Endothelial cell (in vitro differentiated cells): ENCODE measurements at places on chromosomes 1 and 21.

GRCh38 chr21:44445145-44445812 is 10.0 kb upstream of the LRRC3 start:
- no peaks in the 10 kb centered on the region for H3K4me1 ChIP-seq
- peaks cover 1% of the 10 kb centered on the region for H3K27me3 ChIP-seq
- no peaks in the 10 kb centered on the region for H3K36me3 ChIP-seq
- no peak for DNase-seq
- H3K4me3 ChIP-seq = no peak overlapping the region

DNA sequence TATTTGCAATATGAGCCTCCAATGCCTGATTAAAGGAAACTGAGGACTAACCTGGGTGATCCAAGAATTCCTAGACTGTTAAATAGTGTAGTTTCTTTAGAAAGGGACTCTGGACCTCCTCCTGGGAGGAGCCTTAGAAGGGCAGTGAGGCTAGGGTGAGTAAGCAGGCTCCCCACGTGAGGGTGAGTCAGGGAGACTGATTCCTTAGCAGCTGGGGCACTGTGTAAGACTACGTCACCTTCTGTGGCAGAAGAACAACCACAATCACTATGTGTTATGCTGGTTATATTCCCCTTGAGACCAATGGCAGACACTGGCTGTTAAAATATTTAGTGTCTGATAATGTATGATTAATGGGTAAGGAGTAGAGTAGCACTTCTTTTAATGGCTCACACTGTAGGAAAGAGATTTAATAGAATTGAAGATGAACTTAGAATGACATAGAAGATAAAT is 53.3 kb upstream of the SYT14 start:
- no peak overlapping the region for H3K27ac ChIP-seq
- no peak overlapping the region for H3K4me3 ChIP-seq
- H3K27me3 ChIP-seq = peaks cover 1% of the 10 kb centered on the region
- no peaks in the 10 kb centered on the region for H3K36me3 ChIP-seq
- no peak for DNase-seq

GRCh38 chr1:234550341-234551031 is 59.5 kb downstream of the IRF2BP2 start:
- no peak overlapping the region for H3K4me3 ChIP-seq
- H3K27me3 ChIP-seq = no peaks in the 10 kb centered on the region
- H3K36me3 ChIP-seq = no peaks in the 10 kb centered on the region
- peak; percentile 61 for DNase-seq

DNA sequence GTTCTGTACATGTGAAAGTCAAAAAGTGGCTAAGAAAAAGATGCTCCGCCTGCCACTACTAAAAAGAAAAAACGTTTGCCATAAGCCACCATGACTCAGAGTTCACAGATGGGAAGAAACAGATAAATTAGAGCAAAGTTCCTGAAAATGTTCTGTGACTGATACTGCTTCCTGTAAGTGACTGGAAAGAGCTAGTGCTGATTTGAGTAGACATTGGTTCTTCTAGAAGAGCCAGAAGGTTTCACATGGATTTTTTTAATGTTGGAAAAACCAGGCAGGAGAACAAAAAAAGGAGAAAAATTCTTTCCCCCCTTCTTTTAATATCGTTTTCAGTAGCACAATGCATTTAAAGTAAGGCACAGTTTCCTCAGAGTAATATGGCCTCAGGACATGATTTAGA is 221.4 kb downstream of the HLX start:
- no peak overlapping the region for H3K4me3 ChIP-seq
- H3K36me3 ChIP-seq = peaks cover 3% of the 10 kb centered on the region
- peaks cover 7% of the 10 kb centered on the region for H3K4me1 ChIP-seq
- DNase-seq = no peak

- peaks cover 42% of the 10 kb centered on the region for H3K4me1 ChIP-seq
- peaks cover 2% of the 10 kb centered on the region for H3K27me3 ChIP-seq
- DNase-seq = no peak
- peak overlapping the region; percentile 48 for H3K27ac ChIP-seq
Measured at GRCh38 chr1:201578008-201578888, 39.3 kb downstream of the NAV1 start.

DNA sequence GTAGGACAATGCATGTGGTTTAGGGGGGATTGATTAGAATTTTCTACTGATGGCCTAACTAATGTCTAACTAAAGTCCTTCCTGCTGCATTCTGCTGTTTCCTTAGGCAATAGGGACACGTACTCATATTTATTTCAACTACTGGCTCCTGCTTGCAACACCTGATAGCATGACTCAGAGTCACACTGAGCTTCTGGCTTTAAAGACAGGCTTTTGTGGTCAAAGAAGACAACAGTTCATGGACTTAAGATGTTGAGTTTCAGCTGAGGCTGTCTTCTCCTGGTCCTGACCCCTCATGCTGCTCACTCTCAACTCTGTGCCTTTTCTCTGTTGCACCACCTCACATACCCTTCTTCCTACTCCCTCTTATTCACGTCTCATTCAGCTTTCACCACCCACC is 29.1 kb upstream of the TRABD2B start:
- no peak for DNase-seq
- H3K4me1 ChIP-seq = no peaks in the 10 kb centered on the region
- peaks cover 6% of the 10 kb centered on the region for H3K27me3 ChIP-seq
- no peak overlapping the region for H3K4me3 ChIP-seq

DNA sequence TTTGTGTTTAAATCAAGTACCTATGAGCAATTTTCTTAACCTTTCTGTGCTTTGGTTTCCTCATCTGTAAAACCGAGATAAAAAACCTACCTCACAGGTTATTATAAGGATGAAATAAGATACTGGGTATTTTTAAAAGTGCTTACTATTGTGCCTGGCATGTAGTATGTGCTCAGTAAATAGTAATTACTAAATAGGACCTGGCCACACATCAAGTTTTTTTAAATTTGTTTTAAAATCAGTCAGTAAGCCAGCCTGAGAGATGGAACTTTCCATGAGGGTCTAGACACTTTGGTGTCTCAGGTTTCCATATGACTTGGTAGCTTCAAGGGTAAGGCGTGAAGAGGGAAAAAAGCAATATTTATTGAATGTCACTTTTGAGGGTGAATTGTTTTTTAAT is 7.0 kb upstream of the ATF3 start:
- H3K4me1 ChIP-seq = peaks cover 2% of the 10 kb centered on the region
- H3K27me3 ChIP-seq = peaks cover 9% of the 10 kb centered on the region
- H3K27ac ChIP-seq = no peak overlapping the region
- DNase-seq = no peak
- peaks cover 3% of the 10 kb centered on the region for H3K36me3 ChIP-seq
- no peak overlapping the region for H3K4me3 ChIP-seq

DNA sequence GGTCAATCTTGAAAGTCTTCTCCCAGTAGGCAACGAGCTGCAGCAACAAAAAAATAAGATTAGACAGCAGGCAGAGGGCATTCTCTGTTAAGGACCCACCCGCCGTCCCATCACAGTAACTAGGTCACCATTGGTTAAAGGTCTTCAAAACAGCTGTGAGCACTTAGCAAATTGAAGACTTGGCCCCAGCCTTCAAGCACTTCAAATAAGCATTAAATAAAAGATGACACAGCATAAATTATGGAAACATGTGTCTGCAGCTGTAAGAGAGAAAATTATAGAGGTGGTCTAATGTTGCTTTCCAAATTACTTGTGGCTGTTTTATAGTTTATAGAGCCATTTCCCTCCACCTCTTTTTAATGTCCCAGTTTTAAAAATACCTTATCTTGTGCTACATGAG is 61.2 kb downstream of the VANGL1 start:
- no peaks in the 10 kb centered on the region for H3K4me1 ChIP-seq
- no peak for DNase-seq
- H3K4me3 ChIP-seq = no peak overlapping the region
- no peaks in the 10 kb centered on the region for H3K36me3 ChIP-seq

GRCh38 chr1:10727751-10728232 is 68.7 kb downstream of the CASZ1 start:
- H3K27ac ChIP-seq = no peak overlapping the region
- no peaks in the 10 kb centered on the region for H3K4me1 ChIP-seq
- no peaks in the 10 kb centered on the region for H3K36me3 ChIP-seq
- no peak overlapping the region for H3K4me3 ChIP-seq
- peaks cover 8% of the 10 kb centered on the region for H3K27me3 ChIP-seq
- DNase-seq = no peak

DNA sequence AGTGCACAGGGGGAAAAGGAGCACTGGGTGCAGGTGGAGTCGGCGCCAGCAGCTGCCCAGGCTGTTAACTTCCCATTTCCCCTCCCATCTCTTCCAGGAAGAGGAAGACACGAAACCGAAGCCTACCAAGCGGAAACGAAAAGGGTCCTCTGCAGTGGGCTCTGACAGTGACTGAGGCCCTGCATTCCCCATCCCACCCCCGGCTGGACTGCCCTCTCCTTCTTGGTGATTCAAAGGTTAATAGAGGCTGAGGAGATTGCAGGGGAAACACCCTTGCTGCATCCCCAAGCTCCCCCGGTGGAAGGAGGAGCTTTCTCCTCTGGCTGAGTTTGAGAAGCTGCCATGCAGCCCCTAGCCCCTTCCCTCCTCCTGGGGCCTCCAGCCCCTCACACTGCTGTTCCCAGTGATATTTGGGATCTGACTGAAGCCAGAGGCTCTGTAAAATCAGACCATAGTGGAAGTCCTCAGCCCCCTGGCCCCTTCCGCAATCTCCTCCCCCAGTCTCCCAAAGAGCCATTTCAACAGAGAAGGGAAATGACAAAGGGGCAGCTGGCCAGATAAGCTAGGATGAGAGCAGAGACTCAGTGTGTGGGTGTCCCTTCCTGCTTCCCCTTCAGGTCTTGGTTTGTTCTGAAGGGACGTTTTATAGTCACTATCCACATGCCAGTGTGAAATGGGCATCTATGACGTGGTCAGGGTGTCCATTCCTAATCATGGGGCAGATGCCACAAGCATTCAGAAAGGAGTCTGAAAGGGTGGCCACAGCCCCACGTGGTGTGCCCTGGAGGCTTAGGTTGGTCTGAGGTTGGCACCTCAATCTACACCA is 1.9 kb upstream of the SLC27A3 start:
- H3K4me3 ChIP-seq = peak overlapping the region; percentile 87
- peak overlapping the region; percentile 90 for H3K27ac ChIP-seq
- H3K4me1 ChIP-seq = peaks cover 80% of the 10 kb centered on the region
- peaks cover 17% of the 10 kb centered on the region for H3K27me3 ChIP-seq

DNA sequence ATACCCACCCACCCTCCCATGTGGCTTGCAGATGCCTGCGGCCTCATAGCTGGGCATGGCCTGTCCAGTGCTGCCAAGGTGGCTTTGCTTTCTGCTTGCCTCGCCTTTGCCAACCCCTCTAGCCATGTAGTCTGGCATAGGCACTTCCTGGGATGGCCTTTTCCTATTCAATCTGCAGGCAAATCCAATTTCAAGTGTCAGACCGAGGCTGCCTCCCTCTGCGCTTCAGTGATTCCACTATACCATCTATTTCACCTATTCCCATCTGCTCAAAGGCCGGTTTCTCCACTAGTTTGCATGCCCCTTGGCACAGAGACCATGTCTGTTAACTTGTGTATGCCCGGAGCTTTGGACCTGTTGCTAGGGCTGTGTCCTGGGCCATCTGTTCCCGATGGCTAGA is 3.8 kb upstream of the ZBTB21 start:
- H3K27me3 ChIP-seq = peaks cover 21% of the 10 kb centered on the region
- peaks cover under 1% of the 10 kb centered on the region for H3K4me1 ChIP-seq
- no peak overlapping the region for H3K4me3 ChIP-seq
- H3K27ac ChIP-seq = no peak overlapping the region
- H3K36me3 ChIP-seq = no peaks in the 10 kb centered on the region

DNA sequence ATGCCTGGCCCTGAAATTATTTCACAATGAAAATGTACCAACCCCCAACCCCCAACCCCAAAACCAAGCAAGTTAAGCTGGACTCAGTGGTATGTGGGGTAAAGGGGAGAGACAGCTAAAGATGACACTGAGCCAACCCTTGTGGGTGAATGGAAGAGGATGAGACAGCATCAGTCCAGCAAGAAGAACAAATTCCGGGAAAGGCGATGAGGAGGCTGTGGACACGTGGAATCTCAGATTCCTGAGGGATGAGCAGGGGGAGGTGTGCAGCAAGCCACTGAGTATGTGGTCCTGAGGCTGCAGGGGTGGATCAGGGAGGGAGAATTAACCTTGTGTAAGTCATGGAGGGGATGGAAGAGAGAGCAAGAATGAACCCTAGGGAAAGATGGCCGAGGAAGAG is 14.4 kb upstream of the ZNF362 start:
- no peaks in the 10 kb centered on the region for H3K36me3 ChIP-seq
- peaks cover 1% of the 10 kb centered on the region for H3K27me3 ChIP-seq
- no peak overlapping the region for H3K27ac ChIP-seq
- H3K4me1 ChIP-seq = peaks cover 10% of the 10 kb centered on the region
- no peak for DNase-seq

GRCh38 chr1:215636258-215636965 is 69.3 kb downstream of the KCTD3 start:
- no peak overlapping the region for H3K27ac ChIP-seq
- peaks cover 8% of the 10 kb centered on the region for H3K27me3 ChIP-seq
- peaks cover 8% of the 10 kb centered on the region for H3K4me1 ChIP-seq
- H3K4me3 ChIP-seq = no peak overlapping the region
- H3K36me3 ChIP-seq = no peaks in the 10 kb centered on the region

DNA sequence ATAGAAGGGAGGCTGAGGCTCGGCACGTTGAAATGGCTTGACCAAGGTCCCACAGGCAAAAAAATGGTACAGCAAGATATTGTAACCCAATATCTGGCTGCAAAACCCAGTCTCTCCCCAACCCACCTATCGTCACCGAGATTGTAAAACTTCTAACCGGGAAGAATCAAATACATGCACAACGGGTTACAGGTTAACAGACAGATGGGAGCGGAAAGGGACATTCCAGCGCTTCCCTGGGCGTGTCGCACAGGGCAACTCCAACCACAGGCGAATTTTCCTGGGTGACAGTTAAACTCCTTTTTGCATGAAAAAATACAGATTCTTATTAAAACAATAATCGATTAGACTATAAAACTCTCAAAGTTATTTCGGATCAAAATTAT is 31.8 kb upstream of the JUN start:
- DNase-seq = peak; percentile 5
- peak overlapping the region; percentile 84 for H3K27ac ChIP-seq
- peaks cover 22% of the 10 kb centered on the region for H3K4me1 ChIP-seq
- no peaks in the 10 kb centered on the region for H3K36me3 ChIP-seq
- H3K27me3 ChIP-seq = peaks cover 3% of the 10 kb centered on the region
- H3K4me3 ChIP-seq = peak overlapping the region; percentile 87

DNA sequence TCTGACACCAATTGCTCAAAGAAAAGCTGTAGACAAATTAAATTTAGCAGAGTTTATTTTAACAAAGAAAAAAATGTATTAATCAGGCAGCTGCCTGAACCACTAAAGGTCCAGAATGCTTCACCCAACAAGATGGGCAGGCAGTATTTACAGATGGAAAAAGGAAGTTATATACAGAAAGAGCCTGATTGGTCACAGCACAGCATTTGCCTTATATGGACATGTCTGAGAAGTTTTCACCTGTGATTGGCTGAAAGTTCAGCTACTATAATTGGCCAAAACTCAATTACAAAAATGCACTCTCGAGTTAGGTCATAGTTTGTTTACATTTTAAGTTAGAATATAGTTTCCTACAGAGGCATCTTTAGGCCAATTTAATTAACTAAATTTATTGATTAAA is 15.1 kb upstream of the FMO1 start:
- H3K36me3 ChIP-seq = no peaks in the 10 kb centered on the region
- DNase-seq = no peak
- no peak overlapping the region for H3K4me3 ChIP-seq

GRCh38 chr1:1631782-1632420 is at the start of gene MMP23B:
Gene MMP23B, plus strand, starts transcription at chr1:1632173. Its CDS starts 46 bp downstream, at chr1:1632219.
- H3K4me1 ChIP-seq = no peaks in the 10 kb centered on the region
- no peak within 1 kb of the TSS for H3K27ac ChIP-seq
- H3K36me3 ChIP-seq = no peaks in the 10 kb centered on the region
- no peak for DNase-seq

- no peak for DNase-seq
- H3K27me3 ChIP-seq = peaks cover 12% of the 10 kb centered on the region
- H3K4me1 ChIP-seq = no peaks in the 10 kb centered on the region
- no peak overlapping the region for H3K27ac ChIP-seq
- no peaks in the 10 kb centered on the region for H3K36me3 ChIP-seq
Measured at GRCh38 chr1:20265250-20265649, 25.4 kb upstream of the VWA5B1 start.
